Spinal cord (tissue), 10 donors: ENCODE measurements at places on chromosomes 2 and 18.
A peak's percentile ranks its signal among the peaks of the same experiment; 100 is the strongest.

GRCh38 chr2:153101187-153101586 is 377.4 kb downstream of the RPRM start:
- no peak for DNase-seq

- DNase-seq: no peak
These were observed 46.8 kb upstream of the RIOK3 start for GRCh38 chr18:23406271-23406787.

GRCh38 chr2:175371378-175371777 is 189.9 kb upstream of the ATP5MC3 start:
- no peak for DNase-seq

DNA sequence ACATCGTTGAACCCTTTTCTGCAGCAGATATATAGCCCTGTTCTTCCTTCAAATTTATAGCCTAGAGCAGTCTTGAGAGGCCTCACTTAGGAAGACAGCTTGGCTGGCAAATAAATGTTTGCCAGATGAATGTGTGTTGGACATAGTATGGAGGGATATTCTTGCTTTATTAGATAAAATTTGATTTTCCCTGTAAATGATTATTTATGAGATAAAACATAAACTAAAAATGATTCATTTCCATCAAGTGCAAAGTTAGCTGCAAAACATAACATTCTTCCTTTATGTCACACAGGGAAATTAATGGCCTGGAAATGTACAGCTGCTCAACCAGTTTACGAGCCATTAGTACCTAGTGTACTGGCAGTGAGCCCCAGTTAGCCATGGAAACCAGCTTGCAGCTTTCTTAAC is 82.5 kb downstream of the LIMS1 start:
- DNase-seq: no peak

DNA sequence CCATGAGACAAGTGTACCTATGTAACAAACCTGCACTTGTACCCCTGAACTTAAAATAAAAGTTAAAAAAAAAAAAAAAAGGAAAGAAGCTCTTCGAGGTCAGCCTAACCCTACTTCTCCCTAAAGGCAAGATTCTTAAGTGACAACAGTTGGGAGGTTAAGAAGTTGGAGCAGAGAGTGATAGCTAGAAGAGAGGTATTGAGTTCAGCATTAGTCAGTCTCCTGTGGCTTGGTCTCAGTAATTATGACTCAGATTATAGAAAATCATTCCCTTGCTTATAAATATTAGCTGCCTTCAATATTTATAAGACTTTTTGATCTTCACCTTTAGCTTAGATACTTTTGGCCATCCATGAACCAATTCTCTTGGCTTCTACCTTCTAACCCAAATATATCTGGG is 926.8 kb upstream of the SLC39A10 start:
- no peak for DNase-seq

GRCh38 chr2:234254783-234255521 is 204.4 kb downstream of the SPP2 start:
- no peak for DNase-seq

DNA sequence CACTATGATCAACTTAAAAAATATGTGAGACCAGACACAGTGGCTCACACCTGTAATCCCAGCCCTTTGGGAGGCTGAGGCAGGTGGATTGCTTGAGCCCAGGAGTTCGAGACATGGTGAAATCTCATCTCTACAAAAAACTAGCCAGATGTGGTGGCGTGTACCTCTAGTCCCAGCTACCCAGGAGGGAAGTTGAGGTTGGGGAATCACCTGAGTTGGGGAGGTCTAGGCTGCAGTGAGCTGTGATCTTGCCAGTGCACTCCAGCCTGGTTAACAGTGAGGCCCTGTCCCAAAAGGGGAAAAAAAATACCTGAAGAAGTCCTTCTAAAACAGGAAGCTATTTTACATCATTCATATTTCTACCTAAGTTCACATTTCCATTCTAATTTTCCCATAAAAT is 144.0 kb downstream of the EML6 start:
- no peak for DNase-seq

DNA sequence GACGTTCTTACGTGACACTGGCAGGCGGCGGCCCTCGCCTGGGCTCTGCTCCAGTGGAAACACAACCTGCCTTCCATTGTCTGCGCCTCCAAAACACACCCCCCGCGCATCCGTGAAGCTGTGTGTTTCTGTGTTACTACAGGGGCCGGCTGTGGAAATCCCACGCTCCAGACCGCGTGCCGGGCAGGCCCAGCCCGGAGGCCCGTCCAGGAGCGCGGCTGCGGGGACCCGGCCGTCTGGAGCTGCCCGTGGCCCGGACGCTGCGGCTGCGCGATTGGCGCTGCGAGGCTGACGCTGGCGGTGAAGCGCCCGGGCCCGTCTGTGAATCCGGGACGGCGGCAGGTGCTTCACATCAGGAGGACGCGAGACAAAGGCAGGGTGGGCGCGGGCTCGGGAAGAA is 670.3 kb upstream of the SALL3 start:
- no peak for DNase-seq

DNA sequence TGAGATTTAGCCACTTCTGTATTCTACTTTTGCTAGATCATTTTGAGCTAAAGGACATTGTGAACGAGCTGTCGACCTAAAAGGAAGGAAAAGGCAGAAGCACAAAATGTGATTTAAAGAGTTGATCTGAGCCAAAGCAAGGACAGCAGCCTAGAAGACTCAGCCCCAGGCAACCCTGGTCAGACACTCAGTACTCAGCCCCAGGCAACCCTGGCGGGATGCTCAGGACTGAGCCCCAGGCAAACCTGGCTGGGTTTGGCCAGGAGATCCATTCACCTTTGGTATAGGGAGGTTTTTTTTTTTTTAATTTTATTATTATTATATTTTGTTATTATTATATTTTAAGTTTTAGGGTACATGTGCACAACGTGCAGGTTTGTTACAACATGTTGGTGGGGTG is 34.3 kb upstream of the PXDN start:
- no peak for DNase-seq

DNA sequence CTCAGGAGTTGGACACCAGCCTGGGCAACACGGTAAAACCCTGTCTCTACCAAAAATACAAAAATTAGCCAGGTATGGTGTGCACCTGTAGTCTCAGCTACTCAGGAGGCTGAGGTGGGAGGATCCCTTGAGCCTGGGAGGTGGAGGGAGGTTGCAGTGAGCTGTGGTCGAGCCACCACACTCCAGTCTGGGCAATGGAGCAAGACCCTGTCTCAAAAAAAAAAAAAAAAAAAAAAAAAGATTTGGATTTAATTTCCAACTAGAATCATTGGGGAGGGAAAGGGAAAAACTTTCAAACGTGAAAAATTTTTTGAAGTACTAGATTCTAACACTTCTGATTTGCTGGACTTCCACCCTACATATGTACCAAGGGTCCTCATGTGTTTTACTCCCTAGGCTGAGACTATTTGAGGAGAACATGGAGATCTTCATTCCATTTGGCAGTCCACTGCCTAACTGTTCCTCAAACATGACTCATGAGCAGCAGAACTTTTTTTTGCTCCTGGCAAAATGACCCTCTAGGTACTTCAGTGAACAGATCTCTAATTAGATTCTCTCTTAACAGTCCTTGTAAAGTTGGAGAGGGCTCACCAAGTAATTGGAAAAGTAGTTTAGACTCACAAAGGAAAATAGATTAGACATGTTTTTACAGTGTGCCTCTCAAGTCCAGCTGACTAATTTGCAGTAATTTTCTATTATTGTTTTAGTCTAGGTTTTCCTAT is 267.6 kb downstream of the METTL4 start:
- peak; percentile 8 for DNase-seq

DNA sequence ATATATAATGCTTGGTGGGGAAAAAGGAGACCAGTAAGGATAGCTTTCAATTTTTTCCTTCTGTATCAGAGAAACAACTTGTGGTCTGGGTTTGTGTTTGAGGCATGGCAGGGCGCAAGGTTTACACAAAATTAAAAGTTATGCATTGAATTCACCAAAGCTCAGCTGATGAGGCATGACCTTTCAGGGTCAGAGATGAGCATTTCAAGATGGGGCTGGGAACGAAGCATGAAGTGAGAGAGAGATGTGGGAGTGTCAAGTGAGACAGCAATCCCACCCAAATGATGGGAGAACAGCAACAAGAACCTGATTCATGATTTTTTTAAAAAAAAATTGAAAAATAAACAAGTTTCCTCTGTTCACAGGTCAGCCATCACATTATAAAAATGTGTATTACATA is 4.9 kb downstream of the GPR55 start:
- no peak for DNase-seq

DNA sequence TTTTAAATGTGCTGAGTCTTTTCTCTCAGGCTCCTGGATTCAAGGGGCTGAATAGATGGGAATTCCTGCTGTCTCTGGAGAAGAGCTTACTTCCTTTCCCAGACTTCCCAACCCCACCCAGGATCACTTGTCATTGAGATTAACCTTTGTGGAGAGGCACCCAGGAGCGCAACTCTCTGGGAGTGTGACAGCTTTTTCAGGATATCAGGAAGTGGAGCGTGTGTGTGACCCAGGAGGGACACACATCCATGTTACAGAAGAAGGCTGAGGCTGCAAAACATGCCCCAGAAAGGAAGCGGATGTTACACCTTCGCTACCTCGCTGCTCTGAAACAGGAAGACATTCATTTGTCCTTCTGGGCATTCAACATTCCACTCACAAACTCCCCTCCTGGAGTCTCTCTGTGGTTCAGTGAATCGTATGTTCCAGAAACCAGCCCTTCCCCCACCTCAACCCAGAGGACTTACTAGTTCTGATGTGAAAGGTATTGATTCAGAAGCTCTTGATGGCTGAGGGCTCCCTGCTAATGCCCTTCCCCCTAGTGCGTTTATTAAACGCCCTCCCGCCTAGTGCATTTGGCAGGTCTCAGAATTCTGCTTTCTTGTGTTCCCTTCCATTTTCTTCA is 523.9 kb downstream of the TNS1 start:
- no peak for DNase-seq

- DNase-seq: no peak
These were observed 1672.4 kb upstream of the LRRTM1 start for GRCh38 chr2:81976998-81977397.

GRCh38 chr2:9179572-9180201 is 26.9 kb upstream of the ASAP2 start:
- no peak for DNase-seq
